Activated CD4-positive, alpha-beta T cell treated with anti-CD3 and anti-CD28 coated beads, Interleukin-2, amount 50 U/mL, for 16 hours (primary cell): ENCODE measurements at places on chromosomes 4 and X.

DNA sequence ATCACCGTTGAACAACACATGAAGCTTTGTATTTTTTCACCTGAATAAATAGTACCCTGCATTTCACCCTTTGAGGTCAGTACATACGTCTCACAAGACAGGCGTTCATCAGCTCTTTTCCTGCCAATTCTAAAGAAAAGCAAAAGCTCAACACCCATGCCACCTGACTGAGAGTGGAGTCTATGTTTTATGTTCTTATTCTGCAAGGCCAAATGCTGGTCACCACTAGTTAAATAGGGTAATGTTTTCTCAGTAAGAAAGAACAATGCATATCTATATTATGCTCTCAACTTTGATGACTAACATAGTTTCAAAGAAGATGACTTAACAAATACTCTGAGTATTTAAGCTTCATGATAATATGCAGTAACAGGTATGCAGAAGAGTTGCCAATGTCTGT, 336.3 kb upstream of the BMP3 start:
- no peak for DNase-seq

GRCh38 chrX:37331546-37331945, 17.6 kb upstream of the PRRG1 start:
- DNase-seq, result no peak

- no peak for DNase-seq
Measured at GRCh38 chr4:34183926-34184325, 2060.4 kb downstream of the ARAP2 start.

- peak; percentile 66 for DNase-seq
Measured at GRCh38 chr4:108166441-108167315, 2.1 kb downstream of the LEF1 start.
